ENCODE measurements at places on chromosomes 11 and 22.
A peak's percentile ranks its signal among the peaks of the same experiment; 100 is the strongest.

GRCh38 chr11:117960406-117960805 is 25.8 kb upstream of the IL10RA start:
- DNase-seq: no peak

GRCh38 chr22:27537501-27537900 is 264.1 kb downstream of the MN1 start:
- no peak for DNase-seq

GRCh38 chr11:62646825-62647608 is 604 bp upstream of the GANAB start:
- no peak for DNase-seq

DNA sequence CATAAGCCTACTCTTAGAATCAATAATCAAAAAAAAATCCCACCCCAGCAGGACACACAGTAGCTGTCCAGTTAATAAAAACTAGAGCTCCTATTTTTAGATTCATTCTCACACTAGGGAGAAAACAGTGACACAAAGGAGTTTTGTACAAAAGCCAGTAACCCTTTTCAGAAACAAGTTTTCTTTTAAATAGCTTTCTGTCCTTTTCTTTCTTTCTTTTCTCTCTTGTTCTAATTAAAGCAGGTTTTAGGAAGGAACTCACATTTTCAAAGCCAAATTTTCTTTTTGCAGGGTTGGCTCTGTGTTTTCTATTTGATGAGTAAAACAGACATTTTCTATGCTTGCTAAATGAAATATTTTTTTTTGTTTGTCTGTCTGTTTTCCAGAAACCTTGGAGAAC is 1390.7 kb downstream of the FAM181B start:
- DNase-seq: no peak

DNA sequence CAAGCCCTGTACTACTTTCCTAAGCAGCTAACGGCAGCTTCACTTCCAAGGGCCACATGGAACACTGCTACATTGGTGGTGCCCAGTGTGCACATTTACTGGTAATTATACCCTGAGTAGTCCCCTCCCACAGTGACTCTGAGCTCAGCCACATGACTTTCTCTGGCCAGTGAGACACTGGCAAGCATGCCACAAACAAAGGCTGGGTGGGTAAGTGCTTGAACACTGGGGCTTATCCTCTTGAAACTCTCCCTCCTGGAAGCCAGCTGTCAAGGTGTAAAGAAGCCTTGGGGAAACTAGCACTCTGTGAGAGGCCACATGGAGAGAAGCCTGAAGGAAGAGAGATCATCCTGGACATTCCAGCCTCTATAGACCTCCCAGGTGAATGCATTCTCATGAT is 54.4 kb upstream of the DRD2 start:
- no peak for DNase-seq

DNA sequence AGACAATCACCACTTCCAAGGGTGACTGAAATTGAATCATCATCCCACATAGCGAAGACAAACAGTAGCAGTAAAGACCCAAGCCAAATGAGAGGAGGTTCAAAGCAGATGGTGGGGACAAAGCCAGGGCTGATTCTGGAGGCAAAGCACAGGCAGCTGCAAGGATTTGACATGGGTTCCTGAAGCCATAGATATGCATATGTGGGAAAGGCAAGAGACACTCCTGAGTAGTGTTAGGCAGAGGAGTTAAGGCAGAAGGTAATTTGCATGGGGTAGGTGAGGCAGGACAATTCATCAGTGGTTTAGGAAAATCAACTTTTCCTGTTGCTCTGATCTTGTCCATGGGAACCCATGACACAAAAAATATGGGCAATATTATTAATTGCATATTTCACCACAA is 462.8 kb downstream of the FAM181B start:
- no peak for DNase-seq

- no peak for DNase-seq
Measured at GRCh38 chr11:36296884-36297543, 926 bp downstream of the PRR5L start.

GRCh38 chr22:29004647-29005371 is 56.8 kb downstream of the C22orf31 start:
- DNase-seq: no peak

- no peak for DNase-seq
Measured at GRCh38 chr22:45845076-45845487, 131.9 kb downstream of the WNT7B start.

- no peak for DNase-seq
Measured at GRCh38 chr11:119808407-119809185, 79.6 kb upstream of the NECTIN1 start.

GRCh38 chr11:43835104-43835503 is 45.5 kb upstream of the ALKBH3 start:
- no peak for DNase-seq

GRCh38 chr11:33898957-33899356 is 7.1 kb upstream of the LMO2 start:
- DNase-seq: no peak

DNA sequence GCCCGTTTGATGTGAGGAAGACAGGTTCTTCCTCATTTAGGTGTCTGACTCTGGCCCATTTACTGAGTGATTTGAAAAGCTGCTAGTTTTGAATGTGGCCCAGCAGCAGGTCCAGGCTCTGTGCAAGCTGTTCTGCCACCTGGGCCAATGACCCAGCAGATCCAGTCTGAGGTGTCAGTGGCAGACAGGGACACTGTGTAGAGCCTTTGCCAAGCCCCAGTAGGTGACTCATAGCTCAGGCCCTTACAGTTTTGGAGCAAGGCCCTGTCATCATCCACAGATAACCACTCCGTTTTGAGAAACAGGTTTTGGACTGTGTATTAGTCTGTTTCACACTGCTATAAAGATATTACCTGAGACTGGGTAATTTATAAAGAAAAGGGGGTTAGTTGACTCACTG is 23.9 kb downstream of the TSPAN32 start:
- no peak for DNase-seq

DNA sequence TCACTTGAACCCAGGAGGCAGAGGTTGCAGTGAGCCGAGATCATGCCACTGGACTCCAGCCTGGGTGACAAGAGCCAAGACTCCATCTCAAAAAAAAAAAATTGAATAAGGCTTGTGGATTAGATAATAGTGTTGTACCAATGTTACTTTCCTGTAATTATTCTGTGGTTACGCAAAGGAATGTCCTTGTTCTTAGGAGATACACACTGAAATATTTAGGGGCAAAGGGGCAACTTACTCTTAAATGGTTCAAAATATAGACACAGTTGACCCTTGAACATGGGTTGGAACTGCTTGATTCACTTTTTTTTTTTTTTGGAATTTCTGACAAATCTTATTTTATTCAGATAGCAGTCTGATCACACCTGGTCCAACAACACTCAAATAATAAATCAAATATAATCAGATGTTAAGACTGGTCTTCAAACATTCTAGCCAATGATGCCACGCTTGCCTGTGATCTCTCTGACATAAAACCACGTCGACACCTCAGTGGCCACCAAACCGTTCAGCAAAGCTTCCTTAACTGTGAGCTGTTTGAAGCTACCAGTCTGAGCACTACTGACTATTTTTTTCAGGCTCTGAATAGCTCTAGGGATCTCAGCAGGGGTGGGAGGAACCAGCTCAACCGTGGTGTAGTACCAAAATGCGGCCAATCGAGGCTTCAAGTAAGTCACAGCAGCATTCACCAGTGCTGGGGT is 710 bp downstream of the ATP5MGL start:
- DNase-seq: no peak

DNA sequence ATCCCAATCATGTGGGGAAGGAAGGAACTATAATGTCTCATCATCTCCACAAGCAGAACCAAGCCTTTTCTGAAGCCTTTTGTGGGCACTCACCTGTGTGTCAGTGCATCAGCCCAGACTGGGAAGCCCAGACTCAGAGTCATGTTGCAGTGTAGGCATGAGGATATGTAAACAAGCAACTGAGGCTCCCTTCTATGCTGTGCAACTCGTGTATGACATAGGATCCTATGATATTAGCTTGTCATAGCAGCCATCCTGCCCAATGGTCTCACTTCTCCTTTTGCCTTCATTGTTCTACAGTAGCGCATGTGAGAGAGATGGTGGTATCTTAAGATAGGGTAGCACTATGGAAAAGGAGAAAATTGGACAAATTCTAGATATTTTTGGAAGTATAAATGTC is 103.4 kb upstream of the OLFML1 start:
- DNase-seq: no peak

DNA sequence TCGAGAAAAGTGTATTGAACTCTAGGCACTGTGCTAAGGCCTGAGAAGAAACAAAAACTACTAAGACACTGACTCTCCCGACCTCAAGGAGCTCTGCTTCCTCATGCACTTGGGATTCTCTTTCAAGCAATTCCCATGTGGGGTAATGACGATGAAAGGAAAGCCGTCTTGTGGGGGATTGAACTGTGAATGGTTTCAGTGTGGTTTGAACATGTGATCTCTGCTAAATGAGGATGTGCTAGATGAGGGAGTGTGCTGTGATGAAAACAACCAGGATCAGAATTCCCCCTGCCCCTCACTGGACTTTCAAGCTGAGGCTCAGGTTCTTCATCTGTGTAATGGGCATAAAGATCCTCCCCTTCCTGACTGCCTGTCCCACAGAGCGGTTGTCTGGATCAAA is 74.9 kb downstream of the DEPDC5 start:
- no peak for DNase-seq

- DNase-seq: no peak
Measured at GRCh38 chr11:97786961-97787360, 1233.8 kb upstream of the CNTN5 start.

DNA sequence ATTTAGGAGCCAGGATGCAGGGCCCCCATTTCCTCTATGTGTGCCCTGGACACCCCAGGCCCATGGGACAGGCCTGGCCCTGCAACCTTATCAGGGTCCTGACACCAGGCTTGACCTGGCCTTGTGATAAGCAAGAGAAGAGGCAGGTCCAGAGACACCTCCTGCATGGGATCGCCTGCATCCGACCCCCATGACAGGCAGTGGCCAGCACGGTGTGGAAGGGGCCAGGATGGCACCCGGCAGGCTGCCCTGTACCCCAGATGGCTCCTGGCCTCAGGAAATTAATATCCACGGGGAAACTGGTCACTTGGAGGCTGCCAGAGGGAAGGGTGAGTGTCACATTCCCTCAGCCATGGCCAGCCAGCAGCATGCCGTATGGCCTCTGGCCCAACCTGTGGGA is 6.8 kb downstream of the KRTAP5-9 start:
- no peak for DNase-seq

DNA sequence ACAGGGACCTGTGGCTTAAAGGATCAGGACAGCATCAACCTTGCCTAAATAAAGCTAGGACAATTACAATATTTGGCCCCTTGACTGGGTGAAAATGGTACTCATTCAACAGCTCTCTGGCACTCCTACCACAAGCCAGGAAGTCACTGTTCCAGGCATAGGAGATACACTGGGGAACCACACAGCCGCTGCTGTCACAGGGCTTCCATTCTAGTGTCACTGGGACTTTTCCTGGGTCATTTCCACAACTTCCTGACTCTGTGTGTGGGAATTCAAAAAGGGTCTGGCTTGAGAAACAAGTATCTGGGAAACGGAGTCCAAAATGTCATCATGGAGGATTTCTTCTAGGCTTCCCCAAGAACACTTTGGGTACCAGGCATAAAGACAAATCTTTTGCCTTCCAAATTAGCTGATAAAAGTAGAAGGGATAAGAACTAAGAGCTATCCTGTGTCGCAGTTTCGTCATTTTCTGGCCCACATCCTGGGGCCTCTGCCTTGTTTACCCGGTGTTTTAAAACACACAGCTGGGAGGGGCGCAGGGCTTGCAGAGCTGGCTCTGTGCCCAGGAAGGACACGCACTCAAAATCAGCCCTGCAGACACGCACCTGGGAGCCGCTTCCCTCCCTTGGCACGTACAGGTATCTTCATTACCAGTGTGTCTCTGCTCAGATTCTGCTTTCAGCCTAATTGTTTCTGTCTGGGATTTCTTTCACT is 38.0 kb downstream of the TMEM45B start:
- peak; percentile 15 for DNase-seq

GRCh38 chr22:42553475-42554361 is at the start of gene SERHL2:
TSS of gene SERHL2 (plus strand) at chr22:42553956. CDS start at chr22:42554021, 65 bp downstream.
- DNase-seq: peak; percentile 56

GRCh38 chr22:37784829-37785495 is 22.8 kb upstream of the GCAT start:
- DNase-seq: no peak

DNA sequence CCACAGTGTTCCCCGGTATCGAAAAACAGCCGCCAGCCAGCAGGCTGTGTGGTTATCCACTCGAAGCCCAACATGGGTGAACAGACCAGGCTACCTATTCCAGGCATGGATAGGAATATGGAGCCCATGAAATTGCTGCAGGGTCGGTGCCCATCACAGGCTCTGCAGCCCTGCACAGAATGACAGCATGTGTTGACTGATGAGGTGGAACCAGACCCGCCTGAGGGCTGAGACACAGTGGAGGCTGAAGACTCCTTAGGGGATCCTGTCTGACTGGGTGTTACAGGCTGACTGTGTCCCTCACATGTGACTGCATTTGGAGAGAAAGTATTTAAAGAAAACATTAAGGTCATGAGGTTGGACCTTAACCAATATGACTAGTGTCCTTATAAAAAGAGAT is 6.2 kb upstream of the YPEL1 start:
- DNase-seq: no peak

DNA sequence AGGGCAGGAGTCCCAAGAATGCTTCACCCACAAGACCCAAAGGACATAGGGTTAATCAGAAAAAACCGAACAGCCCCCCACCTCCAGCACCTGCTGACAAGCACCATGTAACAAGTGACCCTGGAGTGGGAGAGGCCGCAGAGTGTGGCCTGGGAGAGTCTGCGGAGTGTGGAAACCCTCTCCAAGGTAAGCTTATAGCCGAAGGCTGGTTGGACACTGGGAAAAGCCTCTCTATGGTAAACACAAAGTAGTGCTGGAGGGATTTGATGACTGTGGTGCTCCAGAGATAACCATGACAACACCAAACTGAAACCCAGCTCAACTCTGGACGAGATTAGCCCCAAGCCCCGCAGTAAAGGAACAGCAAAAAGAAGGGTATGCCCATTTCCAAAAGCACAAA is 19.2 kb downstream of the ASCL2 start:
- DNase-seq: no peak

GRCh38 chr11:69153661-69154060 is 2.1 kb upstream of the SMIM38 start:
- no peak for DNase-seq

GRCh38 chr11:118435290-118435892 is 901 bp upstream of the KMT2A start:
- DNase-seq: no peak

DNA sequence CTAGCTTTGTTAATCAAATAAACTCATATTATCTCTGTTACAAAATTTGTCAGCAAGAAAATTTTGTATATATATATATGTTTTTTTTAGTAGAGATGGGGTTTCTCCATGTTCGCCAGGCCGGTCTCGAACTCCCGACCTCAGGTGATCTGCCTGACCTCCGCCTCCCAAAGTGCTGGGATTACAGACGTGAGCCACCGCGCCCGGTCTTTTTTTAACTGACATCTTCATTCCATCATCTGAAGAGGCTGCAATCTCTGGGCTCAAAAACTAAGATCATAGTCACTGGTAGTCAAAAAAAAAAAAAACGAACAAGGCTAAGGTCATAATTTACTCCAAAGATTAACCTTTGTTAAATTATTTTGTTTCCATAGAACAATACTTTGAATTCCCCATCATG is 5.3 kb upstream of the KLHDC7B start:
- no peak for DNase-seq

GRCh38 chr11:110947096-110947495 is 234.9 kb upstream of the ARHGAP20 start:
- DNase-seq: no peak

Measured in stimulated activated CD8-positive, alpha-beta memory T cell treated with anti-CD3 and anti-CD28 coated beads, Interleukin-2, amount 100 ng/mL, for 1 hour (primary cell).